ENCODE measurements at places on chromosomes 2 and 18.
A peak's percentile ranks its signal among the peaks of the same experiment; 100 is the strongest.

DNA sequence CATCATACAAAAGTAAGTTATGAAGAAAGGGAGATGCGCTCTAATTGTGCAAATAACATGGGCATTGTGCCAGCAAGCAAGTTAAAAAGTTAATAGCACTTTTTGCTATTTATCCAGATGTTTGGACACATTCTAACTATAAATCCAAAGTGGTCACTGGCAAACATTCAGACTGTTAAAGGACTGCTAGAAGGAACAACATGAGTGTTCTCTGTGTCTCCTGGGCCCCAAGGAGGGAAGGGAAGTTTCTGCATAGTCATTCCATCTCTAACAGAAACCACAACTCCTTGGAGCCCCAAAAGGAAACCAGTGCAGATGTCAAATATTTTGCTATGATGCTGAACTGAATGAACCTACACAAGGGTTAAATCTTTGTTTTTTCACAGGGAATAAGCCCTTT is 213.3 kb upstream of the HNRNPA3 start:
- DNase-seq: no peak

DNA sequence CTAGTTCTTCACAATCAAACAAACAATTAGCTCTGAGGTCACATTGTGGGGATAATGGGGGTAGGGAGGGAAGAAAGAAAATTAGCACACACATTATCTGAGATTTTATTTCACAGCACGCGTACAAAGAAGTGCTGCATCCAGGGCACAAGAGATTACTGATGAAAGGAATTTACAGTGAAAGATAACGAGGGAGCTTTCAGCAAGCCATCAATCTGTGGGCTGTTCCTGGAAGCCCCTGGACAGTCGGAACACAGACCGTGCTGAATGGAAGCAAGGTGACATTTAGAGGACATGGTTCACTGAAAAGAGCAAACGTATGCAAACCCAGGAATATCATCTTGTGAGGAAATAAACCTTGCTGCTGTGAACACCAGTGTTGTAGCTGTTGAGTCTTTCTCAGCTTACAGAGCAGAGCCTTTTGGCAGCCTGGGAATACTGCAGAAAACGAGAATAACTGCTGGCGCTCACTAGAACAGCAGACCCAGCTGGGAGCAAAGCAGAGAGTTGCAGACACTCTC is 63.2 kb downstream of the SCG2 start:
- no peak for DNase-seq

- DNase-seq: no peak
Measured at GRCh38 chr2:95328358-95329125, 31.4 kb downstream of the KCNIP3 start.

DNA sequence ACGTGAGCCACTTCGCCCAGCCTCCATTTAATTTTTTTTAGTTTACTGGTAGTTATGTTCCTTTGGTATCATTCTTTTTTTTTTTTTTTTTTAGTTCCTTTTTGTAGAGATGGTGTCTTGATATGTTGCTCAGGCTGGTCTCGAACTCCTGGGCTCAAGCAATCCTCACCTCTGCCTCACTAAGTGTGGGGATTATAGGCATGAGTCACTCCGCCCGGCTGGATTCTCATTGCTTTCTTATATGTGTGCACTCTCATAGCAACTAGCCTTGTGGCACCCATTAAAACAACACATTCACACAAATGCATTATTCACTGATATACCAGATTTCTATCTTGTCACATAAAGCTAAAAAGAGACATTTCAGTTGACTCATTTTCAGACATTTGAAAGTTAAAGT is 4.2 kb downstream of the TTC27 start:
- DNase-seq: no peak

DNA sequence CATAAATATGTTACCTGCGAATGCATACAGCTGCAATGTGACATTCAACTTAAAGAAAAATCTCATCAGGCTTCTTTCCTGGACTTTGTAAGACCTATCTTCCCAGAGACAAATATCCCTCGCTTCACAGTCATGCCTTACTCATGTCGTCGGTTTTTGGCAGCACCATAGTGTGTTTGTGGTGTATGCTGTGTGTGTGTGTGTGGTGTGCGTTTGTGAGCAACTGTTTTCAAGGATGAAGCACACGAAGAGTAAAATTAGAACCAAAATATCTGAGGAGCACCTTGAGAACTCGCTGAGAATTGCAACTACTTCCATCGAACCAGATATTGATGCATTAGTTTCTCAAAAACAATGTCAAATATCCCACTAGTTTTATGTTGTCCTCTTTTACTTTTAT is 56.9 kb downstream of the ASB1 start:
- DNase-seq: no peak

DNA sequence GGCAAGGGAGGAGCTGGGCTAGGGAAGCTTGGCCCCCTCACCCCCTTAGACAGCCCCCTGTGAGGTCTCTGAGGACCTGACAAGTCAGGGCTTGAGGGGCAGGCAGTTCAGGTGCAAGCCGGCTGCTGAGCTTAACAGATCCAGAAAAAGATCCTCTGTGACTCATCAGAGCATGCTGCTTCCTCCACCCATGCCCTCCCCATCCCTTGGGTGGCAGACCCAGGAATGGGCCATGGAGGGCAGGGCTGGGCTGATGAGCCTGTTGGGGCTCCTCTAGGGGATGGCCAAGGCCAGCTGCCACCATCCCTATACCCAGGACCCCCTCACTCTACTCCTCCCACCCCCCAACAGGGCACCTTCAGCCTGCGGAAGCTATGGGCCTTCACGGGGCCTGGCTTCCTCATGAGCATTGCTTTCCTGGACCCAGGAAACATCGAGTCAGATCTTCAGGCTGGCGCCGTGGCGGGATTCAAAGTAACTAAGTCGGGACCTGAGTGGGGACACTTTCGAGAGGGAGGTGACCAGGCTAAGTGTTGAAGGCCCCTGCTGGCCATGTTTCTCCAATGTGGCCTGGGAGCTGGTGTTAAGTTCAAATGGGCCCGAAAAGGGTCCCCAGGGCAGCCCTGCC is 1.9 kb downstream of the SLC11A1 start:
- DNase-seq: no peak

DNA sequence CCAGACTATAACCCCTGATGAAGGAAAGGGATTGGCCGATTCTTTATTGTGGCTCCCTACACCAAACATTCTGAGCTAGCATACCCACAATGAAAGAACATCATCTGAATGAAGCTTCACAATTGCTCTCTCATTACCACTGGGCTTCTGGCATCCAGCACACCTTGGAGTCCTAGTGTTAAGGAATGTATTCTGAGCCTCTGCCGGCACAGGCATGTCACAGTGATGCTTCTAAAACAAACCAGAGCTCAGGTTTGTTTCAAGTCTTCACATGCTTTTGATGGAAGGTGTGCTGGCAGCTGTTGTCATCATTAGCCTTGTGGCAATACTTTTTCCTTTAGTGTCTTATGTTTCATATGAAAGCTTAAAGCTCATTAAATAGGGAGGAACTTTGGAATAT is 76.3 kb upstream of the RBBP8 start:
- DNase-seq: no peak

GRCh38 chr18:30917651-30918050 is 124.9 kb downstream of the DSC3 start:
- no peak for DNase-seq

GRCh38 chr18:68298330-68298729 is 416.6 kb downstream of the TMX3 start:
- DNase-seq: no peak

GRCh38 chr2:168241208-168241607 is 6.2 kb downstream of the STK39 start:
- no peak for DNase-seq

DNA sequence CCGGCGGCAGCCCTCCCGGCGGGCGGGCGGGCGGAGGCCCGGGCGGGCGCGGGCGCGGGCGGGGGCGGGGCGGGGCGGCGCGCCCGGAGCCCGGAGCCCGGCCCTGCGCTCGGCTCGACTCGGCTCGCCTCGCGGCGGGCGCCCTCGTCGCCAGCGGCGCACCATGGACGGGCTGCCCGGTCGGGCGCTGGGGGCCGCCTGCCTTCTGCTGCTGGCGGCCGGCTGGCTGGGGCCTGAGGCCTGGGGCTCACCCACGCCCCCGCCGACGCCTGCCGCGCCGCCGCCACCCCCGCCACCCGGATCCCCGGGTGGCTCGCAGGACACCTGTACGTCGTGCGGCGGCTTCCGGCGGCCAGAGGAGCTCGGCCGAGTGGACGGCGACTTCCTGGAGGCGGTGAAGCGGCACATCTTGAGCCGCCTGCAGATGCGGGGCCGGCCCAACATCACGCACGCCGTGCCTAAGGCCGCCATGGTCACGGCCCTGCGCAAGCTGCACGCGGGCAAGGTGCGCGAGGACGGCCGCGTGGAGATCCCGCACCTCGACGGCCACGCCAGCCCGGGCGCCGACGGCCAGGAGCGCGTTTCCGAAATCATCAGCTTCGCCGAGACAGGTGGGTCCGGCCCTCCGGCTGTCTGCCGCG is at the start of gene INHBB:
Gene INHBB (plus strand): TSS at position 111 of the 641 bp plus-strand sequence. CDS start 53 bp downstream, at position 164.
- no peak for DNase-seq

- no peak for DNase-seq
Measured at GRCh38 chr2:199456383-199457146, 1.2 kb downstream of the SATB2 start.

- DNase-seq: peak; percentile 11
Measured at GRCh38 chr2:105387225-105387624, 11.6 kb downstream of the FHL2 start.

DNA sequence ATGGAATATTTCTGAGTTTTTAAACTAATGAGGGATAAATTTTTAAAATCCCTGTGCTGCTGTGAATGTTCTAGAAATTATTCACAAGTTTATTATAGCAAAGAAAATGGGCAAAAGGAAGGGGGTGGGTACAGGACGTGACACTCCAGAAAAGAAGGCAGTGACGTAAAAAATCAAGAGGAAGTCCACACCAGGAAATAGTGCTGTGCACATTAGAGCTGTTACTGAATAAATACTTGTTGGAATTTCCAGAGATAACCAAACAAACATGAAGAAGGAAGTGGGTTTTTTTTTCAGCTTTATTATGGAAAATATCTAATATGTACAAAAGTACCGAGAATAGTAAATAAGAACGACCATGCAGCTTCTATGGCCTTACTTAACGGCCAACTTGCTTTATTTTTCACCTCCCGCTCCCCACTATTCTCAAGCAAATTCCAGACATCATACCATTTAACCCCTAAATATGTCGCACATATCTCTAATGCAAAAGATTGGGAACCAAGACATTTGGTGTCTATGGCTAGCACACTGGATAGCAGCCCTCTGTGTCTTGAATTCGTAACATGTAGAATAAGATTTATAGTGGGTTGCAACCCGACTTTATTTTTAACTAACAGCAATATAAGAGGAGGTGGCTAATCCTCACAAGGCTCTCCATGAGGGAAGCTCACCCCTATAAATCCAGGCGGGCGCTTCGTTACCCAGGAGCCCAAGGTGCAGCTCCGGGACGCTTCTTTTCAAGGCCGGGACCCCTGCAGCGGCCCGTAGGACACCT is 580 bp upstream of the NDUFV2 start:
- DNase-seq: no peak

- DNase-seq: no peak
Measured at GRCh38 chr2:215967590-215968378, 45.6 kb downstream of the MREG start.

DNA sequence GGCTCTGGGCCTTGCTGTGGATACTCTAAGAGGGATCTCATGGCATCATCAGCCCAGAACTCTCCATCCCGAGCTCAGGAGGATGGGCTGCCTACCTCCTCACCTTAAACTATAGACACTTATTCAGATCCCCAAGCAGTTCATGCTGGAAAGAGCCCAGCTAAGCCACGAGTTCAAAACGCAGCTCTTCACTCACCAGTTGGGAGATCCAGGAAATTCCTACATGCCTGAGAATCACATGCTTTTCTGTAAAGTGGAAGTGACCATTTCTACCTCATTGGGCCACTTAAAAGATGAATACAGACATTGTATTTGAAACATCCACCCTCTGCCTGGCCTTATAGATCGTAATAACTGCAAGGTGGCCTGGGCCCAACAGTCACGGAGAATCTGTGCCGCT is 6.6 kb downstream of the ATOH8 start:
- no peak for DNase-seq

DNA sequence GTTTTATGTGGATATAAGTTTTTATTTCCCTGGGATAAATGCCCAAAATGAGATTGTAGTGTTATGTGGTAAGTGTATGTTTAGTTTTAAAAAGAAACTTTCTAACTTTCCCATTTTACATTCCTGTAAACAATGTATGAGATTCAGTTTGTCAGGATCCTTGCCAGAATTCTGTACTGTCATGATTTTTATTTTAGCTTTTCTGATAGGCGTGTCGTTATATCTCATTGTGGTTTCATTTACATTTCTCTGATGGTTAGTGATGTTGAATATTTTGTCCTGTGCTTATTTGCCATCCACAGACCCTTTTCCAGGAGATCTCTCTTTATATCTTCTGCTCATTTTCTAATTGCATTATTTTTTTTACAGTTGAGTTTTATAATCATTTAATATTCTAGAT is 245.6 kb upstream of the CDH2 start:
- no peak for DNase-seq

DNA sequence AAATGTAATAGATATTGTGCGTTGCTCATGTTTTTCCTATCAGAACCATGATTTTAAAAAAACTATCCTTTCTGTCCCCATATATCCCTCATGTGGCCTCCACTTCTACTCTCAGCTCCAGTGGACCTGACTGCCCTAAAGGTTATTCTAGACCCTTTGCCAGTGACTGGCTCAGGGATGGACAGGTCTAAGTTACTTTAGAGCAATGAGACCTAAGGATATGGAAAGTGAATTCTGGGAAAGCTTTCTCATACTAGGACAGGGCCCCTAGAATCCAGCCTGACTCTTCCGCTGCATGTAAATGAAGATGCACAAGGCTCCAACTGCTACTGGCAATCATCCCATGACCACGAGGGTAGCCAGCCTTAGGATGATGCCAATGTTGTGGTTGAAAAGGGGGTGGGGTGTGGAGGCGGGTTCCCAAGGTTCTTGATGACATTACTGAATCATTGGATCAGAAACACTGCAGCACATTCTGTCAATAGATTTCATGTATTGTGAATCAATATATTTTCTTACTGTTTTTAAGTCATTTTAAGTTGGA is 21.3 kb downstream of the C2orf69 start:
- DNase-seq: no peak

DNA sequence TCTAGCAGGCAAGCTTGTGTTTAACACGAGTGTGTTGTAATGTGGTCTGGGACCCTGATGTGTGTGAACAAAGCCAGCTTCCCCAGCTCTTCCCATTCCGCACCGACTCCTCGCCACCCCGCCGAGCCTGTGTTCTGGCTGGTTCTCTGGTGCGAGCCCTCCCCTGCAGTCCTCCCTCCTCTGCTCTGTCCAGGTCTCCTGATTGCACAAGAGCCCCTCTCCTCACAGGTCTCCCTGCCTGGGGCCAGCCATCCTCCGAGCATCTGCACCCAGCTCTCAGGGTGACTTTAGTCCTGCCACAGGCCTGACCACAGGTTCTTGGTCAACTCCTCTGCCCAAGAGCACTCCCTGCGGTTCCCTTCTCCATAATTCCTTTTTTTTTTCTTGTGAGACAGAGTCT is 13.2 kb downstream of the SLC66A3 start:
- no peak for DNase-seq

- no peak for DNase-seq
Measured at GRCh38 chr2:180660881-180661685, 319.3 kb upstream of the UBE2E3 start.

Data from suprapubic skin (tissue), 4 donors.